ENCODE measurements at places on chromosomes 1 and 21. TPM values are rescaled to one million over a fixed set of nuclear protein-coding genes. Genes with fewer than 3 reads are reported as not detected.

DNA sequence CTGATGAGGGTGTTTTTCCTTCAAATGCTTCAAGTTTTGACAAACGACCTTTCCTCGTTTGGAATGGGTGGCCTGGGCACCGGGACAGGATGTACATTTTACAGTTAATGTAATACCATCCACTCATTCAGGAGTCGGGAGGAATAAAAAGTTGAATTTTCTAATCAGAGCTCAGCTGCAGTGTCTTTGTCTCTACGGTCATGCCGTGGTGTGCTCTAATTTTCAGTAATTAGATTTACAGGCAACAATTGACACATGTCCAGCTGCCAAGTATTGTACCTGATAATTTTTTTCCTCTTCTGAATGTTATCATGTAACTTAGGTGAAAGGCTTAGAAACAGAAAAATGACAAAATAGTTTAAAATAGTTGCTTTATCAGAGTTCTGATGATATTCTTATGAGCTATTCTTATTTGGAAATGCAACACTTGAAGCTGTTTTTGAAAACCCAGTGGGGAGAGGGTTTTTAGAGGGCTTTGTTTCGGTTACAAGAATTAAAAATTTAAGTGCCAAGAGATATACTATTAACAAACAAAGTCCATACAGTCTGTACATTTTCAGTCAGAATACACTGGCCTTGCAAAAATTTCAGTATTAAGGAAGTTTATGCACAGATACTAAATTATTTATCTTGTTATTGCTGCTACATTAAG lies 1.0 kb downstream of the CDKN2C start:
- DNase-seq = no peak

- DNase-seq = no peak
Observed at GRCh38 chr1:54875000-54875399, 12.0 kb downstream of the DHCR24 start.

Gene FAM167B
- 0.18 TPM for total RNA-seq

Gene NT5C1A
- not detected for total RNA-seq

GRCh38 chr1:216005916-216006315 lies 417.3 kb downstream of the USH2A start:
- no peak for DNase-seq

Measured in foreskin keratinocyte (primary cell).